ENCODE measurements at places on chromosomes 2 and 18. TPM values are rescaled to one million over a fixed set of nuclear protein-coding genes. Genes with fewer than 3 reads are reported as not detected.

Gene POTEJ
- total RNA-seq = not detected

Gene DTNA
- total RNA-seq = 40.2 TPM

Gene SPEG
- 8.6 TPM for total RNA-seq

Gene AMER3
- total RNA-seq = not detected

Gene DNAJC5G
- total RNA-seq = 2.5 TPM

- H3K27ac ChIP-seq = no peak overlapping the region
- no peaks in the 10 kb centered on the region for H3K4me1 ChIP-seq
- no peak overlapping the region for H3K4me3 ChIP-seq
- no peak for DNase-seq
- H3K36me3 ChIP-seq = no peaks in the 10 kb centered on the region
- H3K27me3 ChIP-seq = no peaks in the 10 kb centered on the region
These were observed 109.0 kb upstream of the PARD3B start for GRCh38 chr2:204436230-204436629.

- peaks cover 6% of the 10 kb centered on the region for H3K4me1 ChIP-seq
- H3K4me3 ChIP-seq = no peak overlapping the region
- H3K27me3 ChIP-seq = no peaks in the 10 kb centered on the region
- H3K36me3 ChIP-seq = no peaks in the 10 kb centered on the region
- no peak for DNase-seq
These were observed 83.9 kb upstream of the SLC39A10 start for GRCh38 chr2:195572895-195573683.

DNA sequence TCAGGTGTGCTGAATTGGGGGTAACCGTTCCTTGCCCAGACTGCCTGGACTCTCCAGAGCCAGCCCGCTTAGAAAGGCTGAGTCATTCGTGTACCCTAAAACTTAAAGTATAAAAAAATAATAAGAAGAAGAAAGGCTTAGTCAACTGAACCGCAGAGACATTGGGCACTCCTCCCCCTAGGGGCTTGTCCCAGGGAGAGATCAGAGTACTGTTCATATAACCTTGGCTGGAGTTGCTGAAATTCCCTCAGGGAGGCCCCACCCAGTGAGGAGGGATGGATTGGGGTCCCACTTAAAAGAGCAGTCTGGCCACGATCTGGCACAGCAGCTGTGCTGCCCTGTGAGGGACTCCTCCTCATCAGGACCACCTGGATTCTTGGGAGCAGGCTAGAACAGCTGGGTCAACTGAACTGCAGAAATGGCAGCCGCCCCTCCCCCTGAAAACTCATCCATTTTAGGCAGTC is 37.2 kb downstream of the ANKRD12 start:
- H3K27me3 ChIP-seq = no peaks in the 10 kb centered on the region
- no peak overlapping the region for H3K4me3 ChIP-seq
- no peaks in the 10 kb centered on the region for H3K36me3 ChIP-seq
- no peak overlapping the region for H3K27ac ChIP-seq

GRCh38 chr18:57422313-57422872 is 12.8 kb upstream of the ONECUT2 start:
- H3K27me3 ChIP-seq = no peaks in the 10 kb centered on the region
- no peak overlapping the region for H3K27ac ChIP-seq
- no peaks in the 10 kb centered on the region for H3K36me3 ChIP-seq
- H3K4me3 ChIP-seq = no peak overlapping the region
- no peaks in the 10 kb centered on the region for H3K4me1 ChIP-seq

DNA sequence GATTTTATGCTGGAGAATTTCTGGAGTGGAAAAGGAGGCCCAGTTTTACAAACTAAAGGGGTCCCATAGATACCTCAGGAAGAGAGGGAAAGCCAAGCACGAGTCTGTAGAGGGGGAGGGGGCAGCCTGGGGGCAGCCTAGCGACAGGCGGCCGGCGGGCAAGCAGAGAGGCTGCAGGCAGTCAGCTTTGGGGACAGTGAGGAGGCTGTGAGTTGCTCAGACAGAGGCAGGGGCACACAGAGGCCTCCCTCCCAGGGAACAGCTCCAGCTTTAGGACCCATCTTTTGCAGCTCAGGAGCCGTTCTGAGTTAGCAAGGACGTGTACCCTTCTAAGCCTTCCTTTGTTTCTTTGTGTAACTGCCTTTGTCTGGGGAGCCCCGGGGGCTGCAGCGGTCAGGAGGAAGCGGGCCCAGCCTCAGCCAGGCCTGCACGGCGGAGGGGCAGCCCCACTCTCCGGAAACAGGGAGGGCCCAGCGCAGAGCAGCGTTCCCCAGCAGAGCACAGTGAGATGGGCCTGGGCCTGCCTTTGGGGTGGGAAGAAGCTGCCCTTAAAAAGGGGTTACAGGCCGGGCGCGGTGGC is 41.1 kb upstream of the RALBP1 start:
- H3K4me3 ChIP-seq = no peak overlapping the region
- H3K27ac ChIP-seq = peak overlapping the region; percentile 73
- no peaks in the 10 kb centered on the region for H3K27me3 ChIP-seq
- no peak for DNase-seq

DNA sequence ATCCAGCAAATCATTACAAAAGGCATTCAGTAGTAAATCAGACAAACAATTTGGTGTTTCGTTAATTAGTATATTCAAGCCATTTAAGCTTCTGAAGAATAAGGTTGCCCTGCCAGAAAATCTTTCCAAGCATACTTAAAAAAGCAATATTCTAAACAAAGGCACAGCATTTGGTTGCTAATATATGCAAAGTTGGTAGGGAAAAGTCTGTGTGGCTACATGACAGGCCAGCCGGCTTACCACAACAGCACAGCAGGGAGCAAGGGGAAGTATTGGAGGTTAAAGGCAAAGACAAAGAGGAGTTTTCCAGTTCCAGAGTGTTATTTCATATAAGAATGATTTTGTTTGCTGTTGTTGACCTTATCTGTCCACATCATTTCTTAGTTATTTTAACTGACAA is 282.3 kb downstream of the MBD5 start:
- no peak overlapping the region for H3K4me3 ChIP-seq
- no peaks in the 10 kb centered on the region for H3K27me3 ChIP-seq
- no peak overlapping the region for H3K27ac ChIP-seq
- no peak for DNase-seq
- no peaks in the 10 kb centered on the region for H3K4me1 ChIP-seq

- no peak overlapping the region for H3K4me3 ChIP-seq
- H3K4me1 ChIP-seq = no peaks in the 10 kb centered on the region
- no peak overlapping the region for H3K27ac ChIP-seq
- no peaks in the 10 kb centered on the region for H3K36me3 ChIP-seq
These were observed 90.9 kb downstream of the OSBPL6 start for GRCh38 chr2:178285287-178285615.

DNA sequence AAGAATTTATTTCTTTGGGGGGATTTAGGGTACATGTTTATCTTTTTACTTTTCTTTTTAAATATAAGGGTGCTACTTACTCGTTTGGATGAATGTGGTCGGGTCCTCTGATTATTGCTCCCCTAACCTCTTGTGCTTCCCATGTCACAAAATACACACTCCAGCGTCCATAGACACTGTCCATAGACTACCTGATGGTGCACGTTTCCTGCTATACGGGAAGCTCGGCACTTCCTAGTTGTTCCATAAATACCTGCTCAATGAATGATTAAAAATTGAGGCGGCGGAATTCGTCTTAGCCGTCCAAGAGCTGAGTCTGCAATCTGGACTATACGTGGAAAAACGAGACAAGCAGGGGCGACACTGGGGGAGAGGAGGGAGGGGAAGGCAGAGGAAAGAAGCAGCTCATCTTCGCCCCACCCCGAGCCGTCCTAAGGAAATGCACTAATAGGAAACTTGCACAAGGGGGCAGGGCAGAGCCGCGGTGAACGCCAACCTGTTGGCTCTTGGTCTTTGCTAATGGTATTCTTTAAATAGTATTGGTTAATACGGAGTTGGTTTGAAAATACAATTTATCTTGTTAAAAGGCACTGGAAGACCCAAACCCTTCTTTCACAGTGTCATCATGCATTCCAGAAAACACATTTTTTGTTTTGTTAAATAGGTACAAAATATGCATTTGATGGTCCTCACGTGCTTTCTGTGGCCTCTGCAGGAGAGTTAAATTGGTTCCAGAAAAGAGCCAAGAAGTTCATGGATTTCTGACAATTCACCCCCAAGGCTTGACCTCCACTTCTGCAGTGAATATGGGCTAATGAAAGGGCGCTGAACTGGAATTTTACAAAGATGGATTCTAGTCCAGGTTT is 73.0 kb upstream of the KCTD1 start:
- no peaks in the 10 kb centered on the region for H3K27me3 ChIP-seq
- H3K36me3 ChIP-seq = no peaks in the 10 kb centered on the region
- H3K27ac ChIP-seq = no peak overlapping the region
- no peak overlapping the region for H3K4me3 ChIP-seq
- no peaks in the 10 kb centered on the region for H3K4me1 ChIP-seq

DNA sequence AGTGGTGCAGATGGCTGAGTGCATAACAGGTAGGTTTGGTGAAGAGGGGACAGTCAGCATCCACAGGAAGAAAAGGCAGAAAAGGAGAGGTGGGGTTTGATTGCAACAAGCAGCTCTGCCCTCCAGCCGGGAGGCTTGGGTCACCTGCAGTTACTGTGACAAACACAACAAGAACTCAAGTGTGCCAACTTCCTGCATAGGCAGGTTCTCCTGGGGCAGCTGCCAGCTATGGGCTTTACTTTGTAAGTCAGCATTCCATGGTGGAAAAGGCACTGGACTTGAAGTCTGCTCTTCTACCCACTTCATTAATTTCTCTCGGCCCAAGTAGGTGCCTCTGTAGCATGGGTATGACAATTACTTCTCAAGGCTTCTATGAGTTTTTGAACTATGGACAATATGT is 98.9 kb downstream of the MYT1L start:
- H3K4me3 ChIP-seq = no peak overlapping the region
- H3K36me3 ChIP-seq = no peaks in the 10 kb centered on the region
- DNase-seq = no peak
- H3K27ac ChIP-seq = no peak overlapping the region
- H3K27me3 ChIP-seq = no peaks in the 10 kb centered on the region
- no peaks in the 10 kb centered on the region for H3K4me1 ChIP-seq

GRCh38 chr18:59904011-59904601 is 4.3 kb downstream of the PMAIP1 start:
- no peaks in the 10 kb centered on the region for H3K36me3 ChIP-seq
- H3K27ac ChIP-seq = no peak overlapping the region
- H3K27me3 ChIP-seq = peaks cover 12% of the 10 kb centered on the region
- H3K4me3 ChIP-seq = no peak overlapping the region
- peaks cover 16% of the 10 kb centered on the region for H3K4me1 ChIP-seq

DNA sequence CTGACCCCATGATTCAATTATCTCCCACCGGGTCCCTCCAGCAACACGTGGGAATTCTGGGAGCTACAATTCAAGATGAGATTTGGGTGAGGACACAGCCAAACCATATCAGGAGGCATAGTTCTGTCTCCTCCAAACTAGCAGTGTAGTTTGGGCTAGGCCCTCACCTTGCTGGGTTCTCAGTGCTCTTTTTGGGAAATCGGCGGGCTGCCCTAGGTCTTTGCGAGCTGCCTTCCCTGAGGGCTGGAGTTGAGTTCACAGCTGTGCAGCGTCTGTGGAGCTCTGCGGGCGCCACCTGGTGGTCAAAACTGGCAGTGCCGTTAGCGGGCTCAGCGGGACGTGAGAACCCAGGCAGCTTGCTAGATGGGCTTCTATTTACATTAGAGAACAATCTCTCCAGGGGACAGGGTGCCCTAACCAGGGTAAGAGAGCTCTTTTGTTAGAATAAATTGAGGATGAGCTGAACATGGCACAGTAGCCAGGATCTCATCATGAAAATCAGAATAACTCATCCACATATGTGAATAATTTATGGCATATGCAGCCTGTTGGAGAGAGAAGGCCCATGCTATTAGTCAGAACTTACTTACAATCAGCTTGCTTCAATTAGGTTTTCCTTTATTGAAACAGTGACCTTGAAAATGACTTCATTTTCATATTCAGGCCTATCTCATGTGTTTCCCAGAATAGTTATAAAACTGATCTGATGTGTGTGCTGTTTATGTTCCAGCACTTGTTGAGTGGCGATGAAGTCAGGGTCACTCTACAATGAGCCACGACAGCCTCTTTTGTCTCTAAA is 27.4 kb upstream of the YES1 start:
- no peak overlapping the region for H3K4me3 ChIP-seq
- no peaks in the 10 kb centered on the region for H3K36me3 ChIP-seq
- no peaks in the 10 kb centered on the region for H3K27me3 ChIP-seq

DNA sequence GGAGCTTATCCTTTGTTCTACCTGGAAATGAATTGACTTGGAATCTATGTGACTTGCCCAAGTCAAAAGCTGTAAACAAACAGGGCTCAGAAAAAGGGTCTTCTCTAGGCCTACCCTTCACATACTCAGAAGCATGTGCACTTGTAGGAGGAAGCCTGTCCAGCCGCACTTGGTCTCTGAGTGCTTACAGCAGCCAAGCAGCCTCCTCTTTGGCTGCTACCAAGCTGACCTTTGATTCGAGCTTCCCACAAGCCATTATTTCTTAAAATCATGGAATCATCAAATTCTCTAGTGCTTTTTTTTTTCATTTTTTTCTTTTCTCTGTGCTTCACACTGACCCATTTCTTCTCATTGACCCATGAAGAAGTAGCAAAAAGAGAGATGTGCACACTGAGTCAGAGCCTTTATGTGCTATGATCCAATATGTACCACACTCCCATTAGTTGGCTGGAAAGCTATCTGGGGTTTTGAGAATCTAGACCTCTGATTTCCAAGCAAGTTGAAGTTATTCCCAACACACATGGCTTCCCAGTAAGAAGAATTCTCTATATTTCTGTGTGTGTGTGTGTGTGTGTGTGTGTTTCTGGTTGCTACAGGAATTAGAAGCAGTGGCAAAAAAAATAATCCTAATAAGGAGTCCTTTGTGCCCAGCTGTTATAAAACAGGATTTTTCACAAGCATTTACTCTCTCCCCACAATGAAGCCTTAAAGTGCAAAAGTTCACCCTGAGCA is 550.3 kb upstream of the TNP1 start:
- no peaks in the 10 kb centered on the region for H3K27me3 ChIP-seq
- H3K27ac ChIP-seq = peak overlapping the region; percentile 35
- no peaks in the 10 kb centered on the region for H3K36me3 ChIP-seq
- peaks cover 41% of the 10 kb centered on the region for H3K4me1 ChIP-seq
- no peak overlapping the region for H3K4me3 ChIP-seq
- DNase-seq = no peak

DNA sequence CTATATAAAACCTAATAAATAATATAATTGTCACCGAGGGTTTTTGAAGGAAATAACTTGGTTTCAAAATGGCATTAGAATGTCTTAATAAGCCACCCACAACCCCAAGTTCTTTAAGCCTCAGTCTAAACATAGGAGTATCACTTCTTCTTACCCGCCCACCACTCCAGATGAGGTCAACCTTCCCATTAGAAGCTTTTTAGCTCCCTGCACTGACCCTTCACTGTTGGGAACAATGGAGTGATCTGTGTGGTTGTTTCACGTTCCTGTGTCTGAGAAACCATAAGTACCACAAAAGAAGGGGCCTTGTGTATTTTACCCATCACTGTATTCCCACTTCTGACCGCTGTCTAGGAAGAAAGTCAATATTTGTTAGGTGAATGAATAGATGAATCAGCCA is 326.3 kb upstream of the ZNF521 start:
- H3K36me3 ChIP-seq = no peaks in the 10 kb centered on the region
- no peak overlapping the region for H3K4me3 ChIP-seq
- DNase-seq = no peak
- H3K4me1 ChIP-seq = no peaks in the 10 kb centered on the region
- H3K27ac ChIP-seq = no peak overlapping the region
- H3K27me3 ChIP-seq = no peaks in the 10 kb centered on the region

- no peak overlapping the region for H3K4me3 ChIP-seq
- no peak overlapping the region for H3K27ac ChIP-seq
- H3K4me1 ChIP-seq = no peaks in the 10 kb centered on the region
These were observed 47.9 kb downstream of the MEMO1 start for GRCh38 chr2:31962757-31963361.

GRCh38 chr2:230473378-230473777 is 57.4 kb downstream of the SP100 start:
- H3K27ac ChIP-seq = peak overlapping the region; percentile 9
- no peak overlapping the region for H3K4me3 ChIP-seq
- H3K4me1 ChIP-seq = no peaks in the 10 kb centered on the region
- H3K27me3 ChIP-seq = no peaks in the 10 kb centered on the region
- H3K36me3 ChIP-seq = peaks cover 96% of the 10 kb centered on the region
- DNase-seq = no peak
